ENCODE measurements at places on chromosomes 5 and 9.

- DNase-seq, result no peak
These were observed 15.0 kb downstream of the DNM1 start for GRCh38 chr9:128218172-128218517.

DNA sequence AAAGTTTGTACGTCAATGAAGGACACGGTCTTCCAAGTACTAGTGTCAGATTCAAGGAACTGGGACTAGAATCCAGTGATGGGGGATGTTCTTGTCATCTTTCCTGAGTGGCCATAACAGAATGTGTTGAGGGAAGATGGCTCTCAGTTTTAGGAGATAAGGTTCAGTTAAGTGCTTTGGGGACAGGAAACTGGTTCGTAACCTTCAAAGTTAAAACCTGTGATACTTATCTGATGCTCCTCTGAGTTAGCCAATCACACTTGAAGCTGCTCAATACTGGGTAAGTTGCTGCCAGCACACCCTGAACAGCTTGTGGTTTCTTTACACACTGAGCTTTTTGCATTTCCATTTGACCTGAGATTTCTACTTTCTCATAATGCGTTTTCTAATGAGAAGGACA lies 64.4 kb downstream of the PIK3R1 start:
- no peak for DNase-seq

DNA sequence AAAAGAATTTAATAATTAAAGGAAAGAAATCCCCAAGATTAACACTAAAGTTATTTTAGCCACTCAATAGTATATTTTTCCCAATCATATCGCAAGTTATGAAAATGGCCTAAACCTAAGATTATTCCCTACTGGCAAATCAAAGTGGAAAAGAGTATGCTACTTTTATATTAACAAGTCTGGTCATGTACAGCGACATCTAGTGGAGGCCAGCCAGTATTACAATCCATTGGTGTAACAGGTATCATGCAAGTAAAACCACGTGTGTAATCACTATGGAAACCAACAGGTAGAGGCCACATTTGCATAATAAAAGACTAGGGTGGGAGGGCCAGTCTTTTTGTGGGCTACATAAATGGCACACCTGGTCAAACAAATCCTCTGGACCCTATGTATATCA lies 976.4 kb upstream of the CDH9 start:
- DNase-seq, result peak; percentile 4

- DNase-seq, result no peak
These were observed 62.4 kb downstream of the NR3C1 start for GRCh38 chr5:143340891-143341685.

DNA sequence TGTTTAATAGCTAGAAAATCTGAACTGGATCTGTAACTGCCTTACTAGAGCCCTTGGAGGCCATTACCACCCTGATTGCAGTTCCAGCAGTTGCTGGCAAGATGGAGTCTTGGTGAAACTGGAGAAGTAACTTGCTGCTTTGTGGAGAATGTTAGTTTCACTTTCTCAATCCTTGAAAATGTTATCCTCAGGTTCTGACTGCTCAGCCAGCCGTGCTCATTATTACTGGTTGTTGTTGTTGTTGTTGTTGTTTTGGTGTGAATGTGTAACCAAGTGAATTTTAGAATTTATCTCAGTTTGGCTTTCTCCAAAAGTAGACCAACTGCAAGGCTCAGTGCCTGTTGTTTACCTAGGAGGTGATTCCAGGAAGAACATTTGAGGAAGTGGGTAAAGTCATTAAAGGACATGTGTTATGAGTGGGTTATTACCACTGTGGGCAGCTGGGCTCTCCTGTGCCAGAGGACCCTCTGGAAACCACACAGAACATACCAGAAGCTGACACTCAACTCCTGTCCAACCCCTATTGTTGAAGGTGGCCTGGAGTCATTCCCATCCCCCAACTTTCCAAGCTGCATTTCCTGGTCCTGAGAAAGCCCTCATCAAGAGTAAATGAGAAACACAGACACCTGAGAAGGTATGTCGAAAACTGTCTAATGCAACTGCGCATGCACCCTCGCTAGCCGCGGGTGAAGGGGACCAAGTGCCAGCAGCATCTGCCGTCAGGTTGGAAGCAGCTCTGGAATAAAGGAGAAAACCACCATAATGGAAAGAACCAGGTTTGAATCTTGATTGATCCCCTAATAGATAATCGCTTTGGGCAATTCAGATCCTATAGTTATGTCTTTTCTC lies 111.6 kb downstream of the CMYA5 start:
- DNase-seq, result peak; percentile 37

DNA sequence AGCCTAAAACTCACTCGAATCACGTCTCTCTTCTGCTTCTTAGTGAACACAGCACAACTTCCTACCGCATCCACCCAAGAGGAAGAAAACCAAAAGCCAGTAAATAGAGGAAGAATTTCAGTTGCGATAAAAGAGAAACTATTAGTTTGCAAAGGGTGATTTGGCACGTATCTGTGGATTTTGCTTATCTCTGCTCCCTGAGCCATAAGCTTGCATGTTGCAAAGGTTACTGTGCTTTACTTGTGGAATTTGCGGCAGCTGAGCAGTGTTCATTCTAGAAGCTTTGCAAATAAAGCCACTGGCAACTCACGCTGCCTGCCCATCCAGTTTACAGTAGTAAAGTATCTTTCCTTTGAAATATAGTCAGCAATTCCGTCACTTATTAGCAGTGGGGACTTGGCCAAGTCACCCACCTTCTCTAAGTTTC lies 149.0 kb upstream of the PCA3 start:
- DNase-seq, result no peak

DNA sequence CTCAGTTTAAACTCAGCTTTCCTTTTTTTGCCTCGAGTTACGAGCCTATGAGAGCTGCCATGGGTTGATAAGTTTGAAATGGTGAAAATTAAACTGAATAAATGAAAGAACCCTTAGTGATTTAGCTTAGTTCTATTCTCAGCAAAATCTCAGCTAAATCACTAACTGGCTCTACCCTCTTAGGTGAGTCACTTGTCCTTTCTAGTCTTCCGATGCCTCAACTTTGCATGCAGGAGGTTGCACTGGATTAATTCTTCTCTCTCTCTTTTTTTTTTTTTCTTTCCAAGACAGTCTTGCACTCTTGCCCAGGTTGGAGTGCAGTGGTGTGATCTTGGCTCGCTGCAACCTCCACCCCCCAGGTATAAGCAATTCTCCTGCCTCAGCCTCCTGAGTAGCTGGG lies 83.9 kb downstream of the PAPPA start:
- peak; percentile 54 for DNase-seq

DNA sequence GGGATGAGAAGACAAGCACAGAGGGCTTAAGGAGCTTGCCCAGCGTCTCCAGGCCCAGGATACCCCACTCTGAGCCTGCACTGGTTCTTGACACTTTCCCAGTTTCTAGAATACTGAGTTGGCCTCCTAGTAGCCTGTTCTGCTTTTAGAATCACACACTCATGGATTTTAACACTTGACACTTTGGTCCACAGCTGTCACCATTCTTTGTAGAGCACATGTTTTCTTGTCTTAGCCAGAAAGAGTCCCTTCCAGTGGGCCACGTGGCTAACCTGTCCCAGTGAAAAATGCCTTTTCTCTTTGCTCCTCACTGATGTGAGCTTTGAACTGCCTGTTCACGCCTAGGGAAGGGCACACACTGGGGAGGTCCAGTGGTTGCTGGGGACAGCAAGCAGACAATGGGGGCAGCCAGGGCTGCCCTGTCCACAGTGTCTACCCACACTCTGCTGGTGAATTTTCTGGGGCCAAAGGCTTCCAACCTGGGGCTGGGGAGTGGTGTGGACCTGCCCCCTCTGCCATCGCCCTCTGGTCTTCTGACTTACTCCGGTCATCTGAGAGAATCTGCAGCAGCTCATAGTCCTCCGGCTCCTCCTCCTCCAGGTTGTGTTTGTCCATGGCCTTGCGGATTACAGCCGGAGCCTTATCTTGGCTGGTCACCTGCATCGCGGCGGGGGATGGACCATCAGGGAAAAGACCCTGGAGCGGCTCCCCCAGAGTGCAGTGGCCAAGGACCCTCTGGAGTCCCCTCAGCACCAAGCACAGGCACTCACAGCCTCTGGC lies 21.1 kb downstream of the RALGDS start:
- DNase-seq, result no peak

- DNase-seq, result no peak
These were observed 191.4 kb upstream of the SGCD start for GRCh38 chr5:156135531-156135930.

DNA sequence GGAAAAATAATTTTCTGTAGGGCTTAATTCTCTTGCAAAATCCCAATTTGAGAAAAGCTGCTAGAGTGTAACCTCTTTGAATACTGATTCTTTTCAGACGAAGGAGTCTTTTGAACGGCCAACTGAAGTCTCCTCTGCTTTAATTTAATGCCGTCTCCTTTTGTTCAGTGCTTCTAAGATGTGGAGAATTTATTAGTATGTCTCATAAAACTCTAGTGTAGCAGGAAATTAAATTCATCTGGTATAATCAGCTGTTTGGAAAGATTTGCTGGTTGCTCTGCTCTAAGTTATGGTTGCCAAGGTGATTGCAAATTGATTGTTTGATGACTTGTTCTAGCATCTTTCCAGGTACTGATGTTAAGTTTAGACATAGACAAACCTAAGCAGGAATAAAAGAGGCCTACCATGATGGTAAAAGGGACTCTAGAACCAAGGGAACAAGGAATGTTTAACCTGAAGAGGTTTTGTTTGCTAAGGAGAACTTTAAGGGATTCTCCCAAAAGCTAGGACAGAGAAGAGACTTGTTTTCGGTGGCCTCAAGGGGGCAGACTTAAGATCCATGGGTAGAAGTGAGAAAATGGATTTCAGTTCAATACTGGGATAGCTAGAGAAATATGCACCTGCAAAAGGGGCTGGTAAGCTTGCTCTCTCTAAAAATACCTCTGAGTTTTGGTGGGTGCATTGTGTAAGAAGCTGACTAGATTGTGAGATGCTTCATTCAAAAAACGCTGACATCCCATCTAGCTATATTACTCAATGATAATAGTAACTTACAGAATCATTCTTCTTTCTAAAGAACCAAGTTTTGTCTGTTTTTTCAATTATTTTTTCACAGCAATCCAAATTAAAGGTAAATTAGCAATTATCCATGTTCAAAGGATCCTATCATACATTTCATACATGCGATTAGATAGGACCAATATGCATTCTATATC lies 5.7 kb upstream of the ADRB2 start:
- DNase-seq, result peak; percentile 53

DNA sequence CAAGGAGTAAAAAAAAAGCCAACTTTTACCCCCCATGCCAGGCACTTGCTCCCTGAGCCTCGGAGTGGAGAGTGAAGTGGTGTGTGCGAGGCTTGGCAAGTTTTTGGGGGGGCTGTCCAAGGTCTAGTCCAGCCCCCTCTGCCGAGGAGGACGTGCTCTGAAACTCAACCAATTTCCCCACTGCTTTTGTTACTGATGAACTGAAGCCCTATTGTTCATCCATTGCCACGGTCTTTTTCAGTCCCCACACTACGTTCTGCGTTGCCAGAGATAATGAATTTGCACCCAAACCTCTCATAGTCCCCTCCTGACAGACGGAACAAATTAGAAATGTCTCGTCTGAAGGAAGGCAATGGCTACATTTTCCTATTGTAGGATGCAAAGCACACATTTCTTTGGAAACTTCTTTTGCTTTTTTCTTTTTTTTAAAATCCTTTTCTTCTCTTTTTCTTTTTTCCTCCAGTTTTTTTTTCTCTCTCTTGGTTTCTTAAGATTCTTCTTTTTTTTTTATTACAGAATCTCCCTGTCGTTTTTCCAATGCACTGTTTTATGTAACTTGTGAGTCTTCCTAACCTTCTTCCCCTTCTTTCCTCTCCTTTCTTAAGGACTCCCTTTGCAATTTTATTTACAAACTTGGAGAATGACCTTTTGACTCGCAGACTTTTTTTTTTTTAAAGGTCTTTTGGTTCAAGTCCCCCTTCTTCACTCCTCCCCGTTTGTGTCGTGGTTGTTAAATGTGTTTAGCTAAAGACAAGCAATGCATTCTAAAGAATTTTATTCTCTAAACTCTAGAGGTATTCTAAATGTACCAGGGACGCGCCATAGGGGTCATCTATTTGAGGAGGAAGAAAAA lies 209.5 kb downstream of the MEF2C start:
- DNase-seq, result no peak

GRCh38 chr5:25150819-25151218 lies 506.0 kb upstream of the CDH10 start:
- no peak for DNase-seq

DNA sequence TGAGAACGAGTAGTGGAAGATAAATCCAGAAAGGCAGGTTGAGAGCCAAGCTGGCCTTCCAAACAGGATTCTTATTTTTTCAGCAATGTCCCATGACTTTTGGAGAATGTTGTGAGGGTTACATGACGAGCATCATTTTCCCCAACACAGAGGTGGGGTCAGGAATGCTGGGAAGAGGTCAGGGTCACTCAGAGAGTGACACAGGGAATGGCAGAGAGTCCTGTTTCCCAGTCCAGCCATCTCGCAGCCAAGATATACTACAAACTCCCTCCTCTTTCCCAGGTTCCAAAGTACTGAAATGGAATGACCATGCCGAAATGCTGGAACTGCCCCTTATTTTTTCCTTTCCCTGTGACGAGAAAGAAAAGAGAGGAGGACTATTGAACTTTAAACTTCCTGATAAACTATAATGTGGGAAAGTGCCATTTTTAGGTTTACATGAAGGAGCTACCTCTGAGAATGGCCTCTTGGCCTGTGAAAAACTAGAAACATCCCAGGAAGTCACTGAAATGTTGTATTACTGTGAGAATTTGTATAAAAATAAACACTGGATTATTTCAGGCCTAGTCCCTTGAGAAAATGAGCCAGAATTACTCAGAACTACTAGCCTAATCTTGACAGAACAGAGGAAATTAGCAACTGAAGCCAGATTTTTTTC lies 420.4 kb downstream of the CETN3 start:
- no peak for DNase-seq

- no peak for DNase-seq
These were observed 1816.1 kb upstream of the C9orf72 start for GRCh38 chr9:29389421-29389820.

DNA sequence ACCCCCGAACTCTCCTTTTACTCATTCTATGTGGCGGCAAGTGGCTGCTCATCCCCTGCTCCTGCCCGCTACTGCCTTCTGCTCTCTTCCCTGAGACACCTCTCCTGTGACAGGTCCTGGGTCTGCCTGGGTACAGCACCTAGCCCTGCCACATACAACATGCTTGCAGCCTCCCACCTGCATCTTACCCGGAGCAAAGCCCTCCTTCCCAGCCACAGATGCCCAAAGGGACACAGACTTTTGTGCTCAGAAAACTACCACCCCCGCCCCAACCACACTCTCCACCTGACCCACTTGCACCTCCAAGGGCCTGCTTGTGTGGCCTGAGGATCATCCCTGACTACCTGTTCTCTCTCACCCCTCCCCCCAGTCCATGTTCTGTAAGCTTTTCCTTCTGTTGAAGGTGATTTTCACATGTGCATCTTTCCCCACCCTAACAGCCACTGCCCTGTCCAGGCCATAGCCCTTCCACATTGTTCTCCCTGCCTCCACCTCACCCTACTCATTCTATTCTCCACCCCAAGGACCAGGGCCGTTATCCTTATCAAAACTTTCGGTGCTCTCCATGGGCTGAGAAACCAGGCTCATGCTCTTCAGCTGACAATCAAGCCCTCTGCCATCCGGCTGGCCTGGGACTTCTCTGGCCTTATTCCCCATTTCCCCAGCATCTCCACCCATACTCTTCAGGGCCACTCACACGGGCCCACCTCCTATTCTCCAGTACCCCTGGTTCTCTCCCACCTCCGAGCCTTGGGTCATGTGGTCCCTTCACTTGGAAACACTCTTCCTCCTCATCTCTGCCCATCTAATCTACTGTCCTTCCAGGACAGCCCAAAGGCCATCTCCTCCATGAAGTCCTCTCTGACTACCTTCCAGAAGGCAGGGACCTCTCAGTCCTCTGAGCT lies 46.4 kb upstream of the ALDH1B1 start:
- no peak for DNase-seq

GRCh38 chr5:133404724-133405123 lies 207.6 kb downstream of the FSTL4 start:
- DNase-seq, result no peak

All from renal cortical epithelial cell (primary cell).